ENCODE measurements at places on chromosomes 7 and 10.

GRCh38 chr7:24854866-24855265, 97.6 kb upstream of the GSDME start:
- DNase-seq, result no peak

- no peak for DNase-seq
Observed at GRCh38 chr10:70125918-70126552, 6.6 kb downstream of the AIFM2 start.

DNA sequence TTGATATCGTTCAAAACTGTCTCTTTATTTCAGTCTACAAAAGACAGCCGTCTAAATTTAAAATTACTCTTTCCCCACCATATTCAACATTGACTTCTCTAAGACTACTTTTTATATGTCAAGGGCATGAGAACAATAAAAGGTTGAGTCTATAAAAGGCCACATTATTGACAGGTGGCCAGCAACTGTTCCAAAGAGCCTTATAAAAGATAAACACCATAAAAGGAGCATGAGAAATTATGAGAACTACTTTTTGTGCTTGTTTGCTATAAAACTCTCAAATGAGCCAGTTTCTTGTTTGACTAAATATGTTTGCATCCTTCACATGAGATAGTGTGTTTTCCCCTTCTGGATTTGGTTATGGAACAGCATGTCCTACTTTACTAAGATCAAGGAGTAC, 189.2 kb downstream of the THSD7A start:
- no peak for DNase-seq

DNA sequence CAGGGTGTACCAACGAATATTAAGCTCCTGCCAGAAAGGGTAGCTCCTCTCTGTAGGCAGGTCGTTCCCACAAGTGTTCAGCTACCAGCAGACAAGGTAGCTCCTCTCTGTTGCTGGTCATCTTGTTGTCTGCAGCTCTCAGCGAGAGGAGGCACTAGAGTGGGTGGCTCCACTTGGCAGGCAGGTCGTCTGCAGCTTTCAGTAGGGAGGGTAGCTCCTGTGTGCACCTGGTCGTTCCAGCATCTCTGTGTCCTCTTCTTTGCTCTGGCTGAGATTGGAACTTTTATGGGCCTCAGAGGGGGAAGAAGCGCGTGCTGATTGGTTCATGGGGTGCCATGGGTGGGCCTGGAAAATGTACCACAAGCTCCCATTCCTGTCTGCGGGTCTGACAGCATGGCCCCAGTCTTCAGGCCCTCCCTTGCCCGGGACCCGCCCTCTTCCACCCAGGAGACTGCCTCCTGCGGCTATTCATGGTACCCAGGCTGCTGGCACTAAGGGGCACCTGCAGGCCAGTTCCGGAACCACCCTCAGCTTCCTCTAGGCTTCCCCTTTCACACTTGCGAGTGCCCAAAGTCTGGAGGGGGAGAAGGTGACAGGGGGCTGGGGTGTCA, 63.9 kb upstream of the CACNA2D1 start:
- no peak for DNase-seq

DNA sequence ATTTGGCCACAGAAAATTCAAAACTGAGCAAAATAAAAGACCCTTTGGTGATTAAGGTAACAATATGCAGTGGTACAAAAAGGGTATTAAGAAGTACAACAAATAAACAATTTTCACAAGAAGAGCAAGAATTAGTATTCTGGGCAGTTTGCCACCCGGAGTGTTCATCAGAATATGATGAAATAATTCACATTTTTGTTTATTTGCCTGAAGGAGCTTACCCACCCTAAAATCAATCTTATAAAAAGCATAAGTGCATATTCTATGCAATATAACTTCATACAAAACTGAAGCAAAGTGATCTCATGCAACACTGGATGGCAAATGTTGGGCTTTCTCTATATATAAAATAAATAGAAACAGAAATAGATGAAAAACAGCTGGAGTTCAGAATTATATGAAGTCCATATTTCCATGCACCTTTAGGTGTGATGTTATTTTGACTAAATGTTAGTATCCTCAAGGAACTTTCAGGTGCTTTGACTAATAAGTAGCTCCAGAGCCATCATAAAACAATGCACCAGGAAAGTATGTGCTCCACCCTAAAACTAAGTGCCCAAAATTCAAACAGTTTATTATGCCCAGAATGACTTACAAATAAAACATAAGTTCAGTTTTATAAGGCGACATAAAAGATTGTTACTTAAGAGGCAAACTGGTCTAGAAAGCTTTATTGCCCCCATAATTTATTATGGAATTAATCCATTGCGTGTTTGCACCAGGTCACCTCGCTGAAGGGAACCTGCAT, 474.3 kb downstream of the SEMA3D start:
- DNase-seq, result no peak

DNA sequence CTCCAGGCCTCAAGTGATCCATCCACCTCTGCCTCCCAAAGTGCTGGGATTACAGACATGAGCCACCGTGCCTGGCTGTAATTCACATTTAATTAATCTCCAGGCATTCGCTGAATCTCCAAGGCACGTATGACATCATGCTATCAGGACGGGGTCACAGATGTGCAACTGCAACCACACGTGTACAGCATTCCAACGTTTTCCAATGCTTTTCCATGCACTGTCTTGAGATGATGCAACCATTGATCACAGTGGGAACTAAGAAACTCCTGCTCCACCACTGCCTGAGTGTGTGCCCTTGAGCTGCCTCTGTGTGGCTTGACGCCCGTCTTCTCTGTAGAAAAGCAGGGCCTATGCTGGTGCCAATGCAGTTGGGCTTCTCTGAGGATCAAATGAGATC, 119.8 kb upstream of the LYZL2 start:
- DNase-seq, result no peak

GRCh38 chr7:55533050-55533728, 39.1 kb downstream of the VOPP1 start:
- peak; percentile 86 for DNase-seq

DNA sequence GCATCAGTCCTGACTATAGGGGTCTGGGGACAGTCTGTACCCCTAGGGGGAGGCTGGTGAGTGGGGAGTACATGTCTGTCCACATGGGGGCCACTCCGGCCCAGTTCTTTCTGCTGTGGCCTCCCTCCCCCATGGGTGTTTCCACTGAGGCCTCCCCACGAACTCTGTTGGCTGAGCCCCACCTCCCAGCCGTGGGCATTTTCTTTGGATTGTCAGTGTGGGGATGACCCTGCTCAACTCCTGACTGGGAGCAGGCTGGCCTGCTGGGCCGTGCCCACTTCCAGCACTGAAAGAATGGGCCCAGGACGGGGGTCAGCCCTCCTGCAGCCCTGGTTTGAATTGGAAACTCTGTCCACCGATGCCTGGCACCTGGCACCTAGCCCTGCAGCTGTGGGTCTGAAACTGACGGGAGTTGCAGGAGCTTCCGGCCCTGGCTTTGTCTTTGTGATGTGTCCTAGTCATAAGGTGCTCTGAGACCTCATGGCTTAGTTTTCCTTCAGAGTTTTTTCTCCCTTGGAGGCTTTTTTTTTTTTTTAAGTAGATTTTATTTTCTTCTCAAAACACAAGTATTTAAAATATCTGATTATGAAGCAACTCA, 46.5 kb downstream of the LHPP start:
- DNase-seq, result no peak

DNA sequence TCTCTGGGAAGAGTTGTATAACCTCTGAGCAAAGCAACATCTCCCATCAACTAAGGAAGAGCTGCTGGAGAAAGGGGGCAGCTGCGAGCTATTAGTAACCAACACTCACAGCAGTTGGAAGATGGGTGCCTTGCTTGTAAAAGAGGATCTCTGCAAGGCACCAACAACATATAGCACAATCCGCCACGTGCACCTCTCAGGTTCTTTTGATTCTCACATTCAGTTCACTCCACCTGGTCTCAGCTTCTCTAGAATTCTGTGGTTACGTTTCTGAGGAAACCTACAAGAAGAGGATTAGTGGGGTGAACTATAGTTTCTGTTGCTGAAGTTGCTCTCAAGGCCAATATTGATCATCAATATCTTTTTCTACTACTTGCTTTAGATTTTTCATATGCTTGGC, 117.1 kb downstream of the RPS24 start:
- DNase-seq, result no peak

GRCh38 chr10:86962981-86963310, 4.5 kb downstream of the SNCG start:
- no peak for DNase-seq

DNA sequence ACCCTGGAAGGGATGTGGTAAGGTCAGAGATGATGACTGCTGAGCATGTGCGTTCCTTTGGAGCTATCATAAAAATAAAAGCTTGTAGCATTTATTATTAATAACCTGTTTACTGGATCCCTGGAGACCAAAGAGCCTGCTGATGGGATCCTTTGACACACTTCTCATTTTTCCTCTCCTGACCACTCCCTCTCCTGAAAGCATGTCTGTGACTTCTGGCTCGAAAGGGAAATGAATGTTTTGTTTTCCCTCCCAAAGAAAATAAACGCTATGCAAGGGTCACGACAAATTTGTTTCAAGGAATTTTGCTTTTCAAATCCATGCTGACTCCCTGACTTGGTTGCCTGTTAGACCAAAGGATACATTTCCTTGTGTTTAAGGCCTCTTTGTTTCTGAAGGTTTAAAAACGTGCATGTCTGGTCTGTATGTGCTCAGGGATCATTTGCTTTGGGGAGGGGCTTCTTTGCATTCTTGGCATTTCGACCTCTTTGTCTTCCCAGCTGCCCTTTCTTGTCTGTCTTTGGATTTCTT, 185.1 kb upstream of the AGK start:
- DNase-seq, result no peak

DNA sequence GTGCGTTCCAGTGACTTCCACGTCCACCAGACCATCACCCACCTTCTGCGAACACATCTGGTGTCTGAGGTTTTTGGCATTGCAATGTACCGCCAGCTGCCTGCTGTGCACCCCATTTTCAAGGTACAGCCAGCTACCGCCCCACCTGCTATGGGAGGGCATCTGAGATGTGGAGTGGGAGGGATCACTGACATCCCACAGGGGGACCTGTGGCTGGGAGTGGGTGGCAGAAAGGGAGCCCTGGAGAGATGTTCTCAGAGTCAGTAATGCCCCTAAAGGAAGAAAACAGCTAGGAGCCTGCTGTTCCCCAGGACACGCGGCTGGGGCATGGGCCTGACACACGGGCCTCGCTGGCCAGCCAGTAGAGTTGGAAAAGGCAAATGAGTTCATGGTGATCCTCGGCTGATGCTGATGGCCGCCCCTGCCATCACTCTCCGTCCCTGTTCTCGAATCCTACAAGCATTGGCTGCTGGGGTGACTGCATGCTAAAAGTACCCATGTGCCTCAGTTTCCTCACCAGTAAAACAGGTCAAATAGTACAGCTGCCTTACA, 66.6 kb downstream of the ALOX5 start:
- DNase-seq, result no peak
